Endothelial cell of umbilical vein (primary cell): ENCODE measurements at places on chromosomes 3 and 15. TPM values are rescaled to one million over a fixed set of nuclear protein-coding genes. Genes with fewer than 3 reads are reported as not detected.
A peak's percentile ranks its signal among the peaks of the same experiment; 100 is the strongest.

DNA sequence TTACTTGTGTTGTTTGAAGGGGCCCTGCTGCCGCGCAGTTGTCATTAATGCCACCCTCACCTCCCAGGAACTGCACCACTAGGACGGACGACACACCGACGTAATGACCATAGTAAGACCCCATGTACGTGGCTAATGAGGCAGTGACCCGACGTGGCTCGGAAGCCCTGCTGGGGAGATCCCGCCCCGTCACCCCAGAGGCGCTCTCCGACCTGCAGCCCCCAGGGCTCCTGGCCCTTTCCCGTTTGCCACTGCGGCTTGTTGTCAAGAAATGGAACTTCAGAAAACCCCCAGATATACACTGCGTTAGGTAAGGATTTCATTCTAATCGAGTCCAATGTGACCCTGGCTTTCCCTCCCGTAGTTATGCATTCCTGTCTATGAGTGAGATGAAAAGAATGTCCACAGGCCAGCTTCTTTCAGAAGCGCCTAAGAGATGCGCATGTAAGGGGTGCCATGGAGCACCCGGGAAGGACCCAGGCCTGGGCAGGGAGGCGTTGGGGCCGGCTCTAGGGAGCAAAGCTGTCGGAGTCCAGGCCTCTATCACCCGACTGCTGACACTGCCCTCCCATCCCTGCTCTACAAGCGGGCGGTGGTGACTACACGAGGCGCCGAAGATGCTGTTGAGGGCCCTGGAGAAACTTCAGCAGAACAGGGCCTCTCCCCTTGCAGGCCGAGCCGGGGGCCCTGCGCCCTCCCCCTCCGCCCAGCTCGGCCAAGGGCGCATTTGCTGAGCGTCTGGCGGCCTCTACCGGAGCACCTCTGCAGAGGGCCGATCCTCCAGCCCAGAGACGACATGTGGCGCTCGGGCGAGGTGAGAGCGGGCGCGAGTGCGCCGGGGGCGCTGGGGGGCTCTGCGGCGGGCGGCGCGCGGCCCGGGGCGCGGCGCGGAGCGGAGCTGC lies at the start of gene GABRA5:
Gene GABRA5 (plus strand): TSS at position 765 of the 902 bp plus-strand sequence. CDS start 2,187 bp downstream, outside the sequence.
- DNase-seq, result no peak

GRCh38 chr15:31273258-31273941 lies 53.2 kb upstream of the KLF13 start:
- DNase-seq, result no peak

GRCh38 chr15:73959012-73959581 lies 32.8 kb downstream of the LOXL1 start:
- DNase-seq, result no peak

Gene PCOLCE2
- not detected in 2 replicates for total RNA-seq

Gene CLDN16
- total RNA-seq, result not detected in 2 replicates

- DNase-seq, result no peak
Observed at GRCh38 chr15:35182841-35183479, 97.9 kb upstream of the NANOGP8 start.

DNA sequence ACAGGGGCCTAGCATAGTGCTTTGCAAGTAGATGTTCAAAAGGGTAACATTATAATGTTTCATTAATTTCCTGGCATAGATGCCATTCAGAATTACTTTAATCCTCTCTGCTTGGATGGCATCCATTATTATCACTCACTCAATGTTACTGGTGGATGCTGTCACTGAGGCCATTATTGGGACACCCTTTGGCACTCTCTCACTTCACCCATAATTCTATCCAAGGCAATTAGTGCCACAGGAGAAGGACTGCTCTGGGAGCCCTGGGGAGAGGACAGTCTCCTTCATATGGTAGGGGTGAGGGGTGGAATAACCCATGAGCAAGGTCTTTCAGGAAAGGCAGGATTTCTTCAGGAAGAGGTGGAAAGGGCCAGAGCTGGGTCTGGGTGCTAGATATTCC lies 28.7 kb upstream of the SLC28A1 start:
- DNase-seq, result no peak

Gene SCAANT1
- total RNA-seq, result not detected in 2 replicates

DNA sequence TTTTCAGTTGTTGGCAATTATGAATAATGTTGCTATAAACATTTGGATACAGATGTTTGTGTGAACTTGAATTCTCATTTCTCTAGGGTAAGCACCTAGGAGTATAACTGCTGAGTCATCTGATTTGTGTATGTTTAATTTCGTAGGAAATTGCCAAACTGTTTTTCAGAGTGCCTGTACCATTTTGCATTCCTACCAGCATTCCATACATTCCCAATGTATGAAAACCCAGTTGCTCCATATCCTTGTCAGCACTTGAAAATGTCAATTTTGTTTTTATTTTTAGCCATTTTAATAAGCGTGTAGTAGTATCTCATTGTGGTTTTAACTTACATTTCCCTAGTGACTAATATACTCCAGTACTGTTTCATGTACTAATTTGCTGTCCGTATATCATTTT lies 98.5 kb upstream of the TSC22D2 start:
- DNase-seq, result no peak

DNA sequence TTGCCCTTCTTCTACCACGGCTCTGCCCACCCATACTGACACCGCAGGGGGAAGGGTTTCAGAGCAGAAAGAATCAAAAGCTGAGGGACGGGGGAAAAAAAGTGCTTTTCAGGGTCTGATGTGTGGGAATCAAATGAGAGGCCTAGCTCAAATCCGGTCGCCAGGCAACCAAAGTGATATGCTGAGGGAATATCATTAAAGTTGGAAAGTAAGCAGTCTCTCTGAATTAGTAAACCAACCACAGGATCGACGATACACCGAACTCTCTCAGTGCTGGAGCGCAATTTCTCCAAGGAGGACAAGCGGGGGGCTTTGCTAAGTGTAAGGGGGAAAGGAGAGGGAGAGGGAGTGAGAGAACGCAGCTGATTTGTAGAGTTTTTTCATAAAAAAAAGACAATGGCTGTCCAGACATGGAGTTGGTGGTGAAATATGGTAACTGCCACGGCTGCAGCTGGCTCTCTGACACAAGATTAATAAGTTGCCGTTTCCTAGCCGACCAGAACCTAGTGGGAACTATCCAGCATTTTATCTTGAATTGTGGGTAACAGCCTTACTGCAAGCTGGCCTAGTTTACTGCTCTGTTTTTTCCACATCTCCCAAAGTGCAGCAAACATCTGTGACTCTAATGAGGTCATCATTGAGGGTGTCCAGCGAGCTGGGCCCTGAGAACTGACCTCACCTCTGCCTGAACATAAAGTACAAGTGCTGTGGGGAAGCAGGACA lies 530.2 kb downstream of the SOX2 start:
- DNase-seq, result peak; percentile 3

Gene CCR2
- not detected in 2 replicates for total RNA-seq

Gene IL5RA
- not detected in 2 replicates for total RNA-seq

Gene DNAH1
- 5.0 and 5.8 TPM in 2 replicates for total RNA-seq

DNA sequence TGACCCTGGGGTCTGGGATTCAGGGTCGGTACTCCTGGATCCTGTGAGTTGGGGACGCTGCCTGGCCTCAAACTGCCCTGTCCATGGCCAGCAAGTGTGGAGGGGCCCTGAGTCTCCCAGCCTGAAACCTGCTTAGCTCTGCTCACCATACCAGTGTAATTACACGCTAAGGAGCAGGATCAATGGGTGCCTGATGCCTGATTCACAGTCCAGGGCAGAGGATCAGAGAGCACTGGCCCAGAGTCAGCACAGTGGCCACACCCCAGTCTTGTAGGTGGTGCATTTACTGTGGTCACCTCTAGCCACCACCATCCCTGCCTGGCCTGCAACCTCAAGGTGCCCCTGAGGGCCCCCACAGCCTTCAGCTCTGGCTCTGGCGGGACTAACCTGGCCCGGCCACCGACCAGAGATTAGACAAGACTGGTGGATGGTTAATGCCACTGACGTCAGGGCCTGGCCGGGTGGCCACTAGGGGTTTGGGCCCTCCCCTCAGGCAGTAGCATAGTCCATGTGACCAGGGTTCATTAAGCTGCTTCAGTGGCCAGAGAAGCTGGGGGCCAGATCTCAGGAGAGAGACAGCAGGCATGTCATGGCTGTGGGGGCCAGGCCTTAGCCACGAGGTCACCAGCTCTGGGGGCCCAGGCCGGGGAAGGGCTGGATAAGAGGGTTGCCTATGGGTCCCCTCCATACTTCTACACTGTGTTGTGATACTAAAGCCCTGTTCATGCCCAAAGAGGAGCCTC lies 3.3 kb upstream of the SLC38A3 start:
- no peak for DNase-seq
